ENCODE measurements at places on chromosomes 7 and 10. TPM values are rescaled to one million over a fixed set of nuclear protein-coding genes. Genes with fewer than 3 reads are reported as not detected.
A peak's percentile ranks its signal among the peaks of the same experiment; 100 is the strongest.

DNA sequence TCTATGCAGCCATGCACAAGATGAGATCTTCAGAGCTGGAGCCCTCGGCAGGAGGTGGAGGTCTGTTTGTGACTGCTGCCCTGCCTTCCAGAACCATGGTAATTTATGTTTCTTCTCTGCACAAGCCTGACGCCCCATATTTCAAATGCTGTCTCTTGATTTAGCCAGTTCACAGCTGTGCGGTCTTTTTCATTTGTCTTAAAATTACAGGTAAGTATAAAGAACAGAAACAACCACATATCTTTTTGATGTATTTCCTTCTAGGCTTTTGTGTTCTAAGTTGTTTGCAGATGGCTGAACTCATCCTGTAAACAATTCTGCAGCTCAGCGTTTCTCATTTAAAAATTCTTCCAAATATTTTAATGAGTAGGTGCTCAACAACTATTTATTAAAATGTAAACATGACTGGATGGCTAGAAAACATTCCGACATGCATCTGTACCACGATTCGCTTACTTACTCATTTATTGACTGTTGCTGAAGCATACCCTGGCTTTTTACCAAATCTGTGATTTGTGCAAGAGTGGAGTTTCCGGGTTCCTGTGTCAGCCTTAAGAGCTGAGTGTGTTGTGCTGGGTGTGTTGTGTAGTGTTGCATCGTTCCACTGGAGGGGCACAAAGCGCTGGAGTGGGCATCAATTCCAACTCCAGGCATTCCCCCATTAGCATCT lies 58.9 kb downstream of the PIP4K2A start:
- peaks cover 47% of the 10 kb centered on the region for H3K4me1 ChIP-seq
- H3K36me3 ChIP-seq, result peaks cover 9% of the 10 kb centered on the region
- no peaks in the 10 kb centered on the region for H3K27me3 ChIP-seq
- DNase-seq, result no peak
- H3K4me3 ChIP-seq, result no peak overlapping the region

- no peaks in the 10 kb centered on the region for H3K4me1 ChIP-seq
- H3K27me3 ChIP-seq, result no peaks in the 10 kb centered on the region
- DNase-seq, result no peak
- no peaks in the 10 kb centered on the region for H3K36me3 ChIP-seq
- no peak overlapping the region for H3K4me3 ChIP-seq
Observed at GRCh38 chr10:26303366-26303765, 86.8 kb downstream of the GAD2 start.

DNA sequence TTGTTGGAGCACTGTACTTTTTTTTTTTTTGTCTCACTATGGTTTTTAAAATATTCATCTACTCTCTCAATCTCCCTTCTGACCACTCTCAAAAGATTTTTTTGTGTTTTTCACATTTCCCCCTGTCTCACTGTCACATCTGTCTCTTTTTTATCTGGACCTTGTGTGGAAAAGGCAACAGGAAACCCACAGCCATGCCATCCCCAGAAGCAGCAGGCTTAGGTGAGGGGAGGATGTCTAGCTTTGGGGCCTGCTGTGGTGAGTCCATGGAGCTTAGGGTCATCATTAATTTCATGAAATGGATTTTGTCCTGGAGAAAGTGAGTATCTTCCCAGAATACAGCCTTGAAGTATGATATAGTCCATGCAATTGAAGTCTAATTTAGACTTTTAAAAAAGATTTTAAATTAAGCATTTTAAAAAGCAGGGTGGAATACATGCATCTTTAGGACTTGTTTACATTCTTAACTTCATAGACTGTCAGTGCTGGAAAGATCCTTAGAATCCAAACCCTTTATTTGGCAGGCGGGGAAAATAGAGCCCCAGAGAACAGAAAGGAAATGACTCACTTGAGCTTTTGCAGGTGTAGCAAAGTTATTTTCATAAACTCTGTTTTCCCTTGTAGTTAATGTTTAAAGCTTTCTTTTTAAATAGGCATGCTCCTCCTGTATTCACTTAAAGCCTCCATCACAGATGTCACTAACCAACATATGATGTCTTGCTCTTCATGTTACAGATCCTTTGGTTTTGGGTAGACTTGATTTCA lies 25.1 kb downstream of the MINDY4 start:
- peak overlapping the region; percentile 2 for H3K27ac ChIP-seq
- H3K36me3 ChIP-seq, result peaks cover 8% of the 10 kb centered on the region
- H3K4me3 ChIP-seq, result no peak overlapping the region
- H3K27me3 ChIP-seq, result no peaks in the 10 kb centered on the region
- peaks cover 38% of the 10 kb centered on the region for H3K4me1 ChIP-seq
- peak; percentile 40 for DNase-seq

DNA sequence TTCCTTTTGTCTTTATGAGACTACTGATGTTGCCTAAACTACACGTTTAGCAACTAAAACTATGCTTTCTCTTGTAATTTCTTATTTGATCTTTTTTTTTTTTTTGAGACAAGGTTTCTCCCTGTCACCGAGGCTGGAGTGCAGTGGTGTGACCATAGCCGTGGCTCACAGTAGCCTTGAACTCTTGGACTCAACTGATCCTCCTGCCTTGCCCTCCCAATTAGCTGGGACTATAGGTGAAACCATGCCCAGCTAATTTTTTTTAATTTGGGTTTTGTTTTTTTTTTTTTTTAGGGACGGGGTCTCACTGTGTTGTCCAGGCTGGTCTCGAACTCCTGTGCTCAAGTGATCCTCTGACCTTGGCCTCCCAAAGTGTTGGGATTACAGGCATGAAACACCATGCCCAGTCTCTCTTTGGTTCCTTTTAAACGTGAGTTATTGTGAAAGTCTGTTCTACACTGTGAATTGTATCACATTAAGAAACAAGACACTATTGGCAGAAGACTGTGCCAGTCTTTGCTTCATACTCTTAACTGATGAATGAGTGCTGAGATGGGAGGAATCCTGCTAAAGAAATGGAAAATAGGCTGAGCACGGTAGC lies 6.4 kb downstream of the TMEM248 start:
- no peak for DNase-seq
- H3K36me3 ChIP-seq, result peaks cover 11% of the 10 kb centered on the region
- no peaks in the 10 kb centered on the region for H3K27me3 ChIP-seq
- peaks cover 29% of the 10 kb centered on the region for H3K4me1 ChIP-seq
- H3K4me3 ChIP-seq, result no peak overlapping the region
- no peak overlapping the region for H3K27ac ChIP-seq

DNA sequence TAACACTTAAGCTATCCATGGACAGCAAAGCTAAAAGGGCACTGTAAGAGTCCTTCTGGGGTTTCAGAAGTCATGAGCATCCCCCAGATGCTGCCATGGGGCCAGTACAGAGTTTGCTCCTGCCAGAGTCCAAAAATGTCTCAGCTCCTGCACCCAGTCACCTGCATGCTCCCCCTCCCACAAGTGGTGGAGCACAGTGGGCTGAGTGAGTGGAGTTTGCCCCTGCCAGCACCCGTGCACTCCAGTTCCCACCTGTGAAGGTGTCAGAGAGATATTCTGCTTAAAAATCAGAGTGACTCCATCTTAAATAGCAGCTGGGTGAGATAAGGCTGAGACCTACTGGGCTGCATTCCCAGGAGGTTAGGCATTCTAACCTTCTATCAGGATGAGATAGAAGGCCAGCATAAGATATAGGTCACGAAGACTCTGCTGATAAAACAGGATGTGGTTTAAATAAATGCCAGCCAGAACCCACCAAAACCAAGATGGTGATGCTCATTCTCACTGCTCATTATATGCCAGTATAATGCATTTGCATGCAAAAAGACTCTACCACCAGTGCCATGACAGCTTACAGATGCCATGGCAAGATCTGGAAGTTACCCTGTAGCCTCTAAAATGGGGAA lies 140.1 kb upstream of the ZNF92 start:
- H3K36me3 ChIP-seq, result no peaks in the 10 kb centered on the region
- H3K27ac ChIP-seq, result no peak overlapping the region
- DNase-seq, result no peak
- no peaks in the 10 kb centered on the region for H3K4me1 ChIP-seq
- H3K4me3 ChIP-seq, result no peak overlapping the region
- peaks cover 9% of the 10 kb centered on the region for H3K27me3 ChIP-seq

The EIF4EBP2 gene
- 40.4 TPM for total RNA-seq

Data from osteocyte (in vitro differentiated cells).